Stimulated activated CD8-positive, alpha-beta memory T cell treated with anti-CD3 and anti-CD28 coated beads, Interleukin-4, amount 100 ng/mL, for 48 hours (primary cell): ENCODE measurements at places on chromosomes 11 and 22.

- DNase-seq = no peak
These were observed 365.0 kb upstream of the FAT3 start for GRCh38 chr11:91859666-91860065.

GRCh38 chr11:47539681-47540039 lies 13.3 kb downstream of the CELF1 start:
- no peak for DNase-seq

DNA sequence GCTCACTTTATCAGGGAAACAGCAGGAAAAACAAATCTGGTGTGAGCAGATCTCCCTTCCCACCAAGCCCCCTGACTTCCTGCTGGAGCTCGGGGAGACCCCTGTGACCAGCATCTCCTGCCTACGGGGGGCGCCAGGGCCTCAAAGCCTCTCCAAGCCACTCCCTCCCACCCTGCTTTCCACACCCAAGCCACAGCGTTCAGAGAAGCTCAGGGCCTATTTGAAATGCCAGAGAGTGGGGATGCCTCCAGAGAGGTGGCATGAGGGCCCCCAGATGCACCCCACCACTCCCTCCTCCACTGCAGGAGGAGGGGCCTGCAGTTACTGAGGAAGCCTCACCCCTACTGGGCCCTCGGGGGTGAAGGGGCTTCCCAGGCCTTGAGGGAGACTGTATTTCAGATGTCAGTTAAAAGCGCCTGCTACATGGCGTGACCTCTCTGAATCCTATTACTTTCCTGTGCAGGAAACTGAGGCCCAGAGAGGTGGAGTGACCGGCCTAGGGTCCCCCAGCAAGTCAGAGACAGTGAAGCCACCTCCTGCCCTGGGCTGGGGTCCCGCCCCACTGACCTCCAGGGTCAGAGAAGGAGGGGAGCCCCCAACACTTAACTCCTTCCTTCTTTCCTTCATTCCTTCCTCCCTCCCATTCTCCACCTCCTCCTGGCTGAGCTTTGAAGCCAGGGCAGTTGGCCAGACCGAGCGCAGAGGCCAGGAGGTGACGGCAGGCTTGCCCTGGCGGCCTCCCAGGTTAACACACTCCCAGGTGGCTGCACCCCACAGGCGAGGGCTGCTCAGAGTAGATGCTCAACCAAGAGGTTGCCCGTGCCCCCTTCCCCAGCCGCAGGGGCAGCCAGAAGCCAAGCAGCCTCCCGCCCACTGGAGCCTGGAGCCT lies 6.0 kb upstream of the CDKN1C start:
- DNase-seq = no peak

DNA sequence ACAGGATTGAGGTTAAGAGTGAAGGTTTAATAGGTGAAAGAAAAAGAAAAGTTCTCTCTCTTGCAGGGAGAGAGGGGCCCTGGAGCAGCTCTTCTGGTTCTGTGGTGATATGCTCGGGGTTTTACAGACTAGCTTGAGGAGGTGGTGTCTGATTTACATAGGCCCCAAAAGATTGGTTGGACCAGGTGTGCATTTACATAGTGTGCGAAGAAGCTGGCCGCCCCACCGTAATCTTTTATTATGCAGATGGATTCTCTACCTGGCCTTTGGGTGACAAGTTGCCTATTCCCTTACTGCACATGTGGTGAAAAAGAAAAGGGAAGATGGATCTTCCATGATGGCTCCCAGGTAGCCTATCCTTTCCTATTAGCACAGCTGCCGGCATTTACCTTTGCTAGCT lies 219.9 kb upstream of the GRIA4 start:
- no peak for DNase-seq

DNA sequence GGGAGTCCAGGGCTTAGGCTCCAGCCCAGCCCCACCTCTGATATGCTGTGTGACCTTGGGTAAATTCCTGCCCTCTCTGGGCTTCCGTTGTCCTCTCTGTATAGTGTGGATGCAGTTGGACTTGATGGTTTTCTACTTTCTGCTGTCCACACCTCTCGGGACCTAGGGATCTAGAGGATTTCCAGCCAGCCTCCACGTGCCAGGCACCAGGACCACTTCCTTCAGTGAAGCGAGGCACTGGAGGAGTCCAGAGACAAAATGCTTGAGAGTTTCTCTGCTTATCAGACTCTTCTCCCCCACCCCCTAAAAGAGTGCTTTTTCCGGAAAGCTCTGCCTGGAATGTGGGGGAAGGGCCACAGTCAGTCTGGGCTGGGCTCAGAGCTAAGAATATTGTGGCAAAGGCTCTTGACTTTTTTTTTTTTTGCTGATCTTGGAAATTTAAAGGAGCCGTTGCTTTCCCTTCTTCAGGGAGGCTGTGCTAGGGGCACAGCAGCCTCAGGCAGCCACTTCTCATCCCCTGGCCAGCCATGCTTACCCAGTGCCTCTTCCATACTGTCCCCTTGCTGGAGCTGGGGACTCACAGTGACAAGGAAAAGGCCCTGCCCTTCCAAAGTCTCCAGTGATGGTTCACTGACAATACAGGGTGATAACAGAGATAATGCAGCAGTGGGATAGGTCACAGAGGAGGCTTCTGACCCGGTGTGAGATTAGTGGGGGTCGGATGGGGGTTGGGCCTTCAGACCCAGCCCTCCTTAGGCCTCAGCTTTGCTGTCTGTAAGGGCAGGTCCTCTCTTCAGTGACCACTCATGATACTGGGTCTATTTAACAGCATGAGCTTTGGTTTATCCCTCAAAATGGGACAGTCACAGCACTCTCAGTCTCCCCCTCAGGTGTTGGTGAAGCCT lies 2.9 kb upstream of the SERPINH1 start:
- DNase-seq = no peak

DNA sequence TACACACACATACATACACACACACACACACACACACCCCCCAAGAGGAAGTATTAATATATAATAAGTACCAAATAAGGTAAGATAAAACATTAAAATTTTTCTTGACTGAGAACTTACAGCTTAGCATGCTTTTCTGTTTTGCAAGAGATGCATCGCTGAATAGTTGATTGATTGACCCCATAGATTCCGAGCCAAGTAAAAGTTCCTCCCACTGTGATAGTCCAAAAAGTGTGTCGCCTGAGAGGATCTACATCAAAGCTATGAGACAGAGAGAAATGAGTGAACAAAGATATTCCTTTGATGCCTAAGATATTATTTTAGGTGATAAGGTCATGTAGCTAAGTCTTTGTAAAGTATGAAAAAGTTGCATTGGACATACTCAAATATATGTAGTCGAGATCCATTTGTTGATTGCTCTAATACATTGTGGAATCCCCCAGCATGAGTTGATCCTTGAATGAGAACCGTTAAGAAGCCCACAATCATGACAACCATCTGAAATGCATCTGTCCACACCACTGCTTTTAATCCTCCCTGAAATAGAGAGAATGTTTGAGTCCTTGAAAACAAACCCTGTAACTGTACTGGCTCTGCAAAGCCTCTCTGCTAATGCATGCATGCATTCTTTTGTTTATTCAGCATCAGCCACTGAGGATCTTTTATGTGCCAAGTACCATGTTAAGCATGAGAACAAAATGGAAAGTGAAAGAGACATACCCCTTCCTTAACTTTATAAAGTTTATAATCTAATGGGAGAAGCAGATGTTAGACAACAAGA lies 18.3 kb downstream of the SLC5A12 start:
- DNase-seq = no peak

GRCh38 chr22:46911346-46911745 lies 148.9 kb downstream of the TBC1D22A start:
- DNase-seq = no peak

- DNase-seq = no peak
These were observed 47.9 kb upstream of the RFPL3 start for GRCh38 chr22:32309585-32310251.

- DNase-seq = no peak
These were observed 3.7 kb upstream of the BCR start for GRCh38 chr22:23176645-23177027.

- no peak for DNase-seq
These were observed 44.4 kb downstream of the VSIG10L2 start for GRCh38 chr11:125990244-125990643.

GRCh38 chr11:17720796-17721171 lies 1.4 kb downstream of the MYOD1 start:
- DNase-seq = no peak

- DNase-seq = no peak
These were observed 72.7 kb downstream of the RAB38 start for GRCh38 chr11:88102598-88102934.

DNA sequence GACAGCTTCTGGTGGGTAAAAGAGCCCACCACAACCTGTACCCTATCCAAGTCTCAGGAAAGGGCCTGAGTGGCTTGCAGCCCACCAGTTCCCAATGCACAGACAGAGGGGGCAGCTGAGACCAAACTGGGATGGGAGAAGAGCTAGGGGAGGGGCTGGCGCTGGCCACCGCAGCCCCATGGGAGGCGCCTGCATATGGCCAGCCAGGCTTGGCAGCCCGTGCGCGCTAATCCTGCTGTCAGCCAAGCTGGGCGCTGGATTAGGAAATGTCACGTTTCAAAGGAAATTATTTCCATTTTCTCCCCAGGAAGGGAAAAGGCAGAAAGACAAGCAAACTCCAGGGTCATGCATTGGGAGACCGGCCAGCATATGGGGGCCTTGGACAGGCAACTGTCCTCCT lies 236.8 kb downstream of the BUD13 start:
- DNase-seq = no peak

GRCh38 chr22:36461665-36462649 lies 19.5 kb downstream of the TXN2 start:
- DNase-seq = no peak

DNA sequence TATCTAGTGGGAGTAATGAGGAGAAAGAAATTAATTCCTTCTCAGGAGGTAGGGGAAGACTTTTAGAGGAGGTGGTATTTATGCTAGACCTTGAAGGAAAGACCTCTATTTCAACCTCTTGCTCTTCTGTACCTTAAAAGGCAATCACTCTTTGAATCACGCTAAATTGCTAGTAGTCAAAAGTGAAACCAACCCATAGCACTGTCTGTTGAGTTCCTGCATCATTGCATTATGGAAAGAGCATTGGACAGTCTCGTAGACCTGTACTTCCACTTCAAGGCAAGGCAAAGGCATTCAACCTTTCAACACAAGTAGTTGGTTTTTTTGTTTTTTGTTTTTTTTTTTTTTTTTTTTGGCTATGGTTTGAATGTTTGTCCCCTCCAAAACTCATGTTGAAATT lies 770.4 kb downstream of the ETS1 start:
- DNase-seq = no peak

DNA sequence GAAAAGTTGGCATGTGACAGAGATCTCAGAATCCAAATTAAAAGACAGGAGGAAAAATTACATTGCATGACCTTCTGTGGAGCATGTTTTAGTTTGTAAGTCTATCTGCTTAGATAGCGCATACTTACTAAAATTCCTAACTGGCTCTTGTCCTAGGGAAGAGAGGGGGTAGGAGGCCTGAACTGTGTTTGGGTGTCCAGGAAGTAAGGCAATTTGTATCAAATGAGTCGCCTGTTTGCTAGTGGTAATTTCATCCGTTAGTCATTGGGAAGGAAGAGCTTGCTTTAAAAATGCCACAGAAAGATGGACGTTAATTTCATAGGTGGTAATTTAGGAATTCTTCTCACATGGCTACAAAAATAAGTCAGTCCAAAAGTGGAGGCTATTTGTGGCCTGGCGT lies 18.5 kb downstream of the GRK3 start:
- DNase-seq = no peak

GRCh38 chr11:47242596-47243192 lies 5.9 kb downstream of the ACP2 start:
- DNase-seq = no peak

DNA sequence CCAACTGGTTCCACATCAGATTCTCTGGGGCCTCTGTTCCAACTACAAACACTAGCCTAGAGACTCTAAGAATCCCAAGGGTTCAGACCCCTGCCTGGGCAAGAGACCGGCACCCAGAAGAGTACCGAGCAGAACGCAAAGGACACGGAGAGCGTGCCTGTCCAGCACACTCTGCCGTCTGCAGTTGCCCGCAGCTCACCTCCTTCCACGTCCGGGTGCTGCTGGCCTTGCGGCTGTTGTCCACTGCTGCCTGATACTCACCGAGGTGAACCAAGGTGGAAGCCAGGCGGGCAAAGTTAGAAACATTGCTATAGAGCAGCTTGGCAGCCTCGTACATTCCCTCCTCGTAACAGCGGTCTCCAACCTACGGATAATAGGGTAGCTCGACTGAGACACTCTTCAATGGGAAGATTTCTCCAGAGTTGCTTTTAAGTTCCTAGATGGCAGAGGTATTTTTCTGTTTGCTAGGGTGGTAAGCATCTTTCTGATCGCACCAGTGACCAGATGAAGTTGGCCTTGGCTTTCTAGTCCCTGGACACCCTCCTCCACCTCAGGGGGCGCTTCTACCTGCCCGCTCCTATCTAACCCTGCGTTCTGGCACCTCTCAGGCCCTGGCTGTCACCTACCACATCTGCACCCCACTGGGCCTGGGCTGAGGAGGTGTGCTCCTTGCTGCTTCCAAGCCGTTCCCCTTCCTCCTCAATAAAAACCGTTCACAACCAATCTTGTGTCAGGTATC lies 22.8 kb upstream of the SLC25A1 start:
- no peak for DNase-seq

GRCh38 chr11:124892750-124893454 lies 4.8 kb downstream of the ROBO4 start:
- DNase-seq = peak; percentile 9

DNA sequence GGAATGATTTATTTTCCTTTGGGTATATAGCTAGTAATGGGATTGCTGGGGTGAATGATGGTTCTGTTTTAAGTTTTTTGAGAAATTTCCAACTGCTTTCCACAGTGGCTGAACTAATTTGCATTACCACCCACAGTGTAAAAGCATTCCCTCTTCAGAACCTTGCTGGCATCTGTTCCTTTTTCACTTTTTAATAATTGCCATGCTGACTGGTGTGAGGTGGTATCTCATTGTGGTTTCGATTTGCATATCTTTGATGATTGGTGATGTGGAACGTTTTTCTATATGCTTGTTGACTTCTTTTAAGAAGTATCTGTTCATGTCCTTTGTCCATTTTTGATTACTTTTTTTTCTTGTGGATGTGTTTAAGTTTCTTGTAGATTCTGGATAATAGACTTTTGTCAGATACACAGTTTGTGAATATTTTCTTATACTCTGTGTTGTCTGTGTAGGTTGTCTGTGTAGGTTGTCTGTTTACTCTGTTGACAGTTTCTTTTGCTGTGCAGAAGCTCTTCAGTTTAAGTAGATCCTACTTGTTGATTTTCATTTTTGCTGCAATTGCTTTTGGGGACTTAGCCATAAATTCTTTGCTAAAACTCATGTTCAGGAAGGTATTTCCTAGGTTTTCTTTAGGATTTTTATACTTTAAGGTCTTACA lies 291.8 kb upstream of the DDI1 start:
- DNase-seq = no peak

DNA sequence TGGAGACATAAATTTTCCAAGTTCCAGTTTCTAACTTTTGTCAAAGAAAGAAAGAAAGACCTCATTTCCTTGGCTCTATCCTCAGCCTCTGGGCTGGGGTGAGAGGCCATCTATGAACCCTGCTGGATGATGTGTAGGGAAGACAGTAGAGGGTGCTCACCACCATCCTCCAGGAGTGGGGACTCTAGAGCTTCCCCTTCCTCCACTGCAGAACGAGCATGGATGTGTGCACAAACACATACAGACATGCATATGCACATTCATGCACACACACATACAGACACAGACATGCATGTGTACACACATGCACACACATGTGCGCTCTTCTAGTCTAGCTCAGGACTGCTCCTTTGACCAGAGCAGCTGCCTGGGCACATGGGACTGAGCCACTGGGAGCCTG lies 565.8 kb downstream of the BUD13 start:
- no peak for DNase-seq
